Peyer's patch (tissue), 4 donors: ENCODE measurements at places on chromosomes 7 and 10.
A peak's percentile ranks its signal among the peaks of the same experiment; 100 is the strongest.

GRCh38 chr10:6271663-6272062 is 68.9 kb downstream of the PFKFB3 start:
- no peak for DNase-seq

DNA sequence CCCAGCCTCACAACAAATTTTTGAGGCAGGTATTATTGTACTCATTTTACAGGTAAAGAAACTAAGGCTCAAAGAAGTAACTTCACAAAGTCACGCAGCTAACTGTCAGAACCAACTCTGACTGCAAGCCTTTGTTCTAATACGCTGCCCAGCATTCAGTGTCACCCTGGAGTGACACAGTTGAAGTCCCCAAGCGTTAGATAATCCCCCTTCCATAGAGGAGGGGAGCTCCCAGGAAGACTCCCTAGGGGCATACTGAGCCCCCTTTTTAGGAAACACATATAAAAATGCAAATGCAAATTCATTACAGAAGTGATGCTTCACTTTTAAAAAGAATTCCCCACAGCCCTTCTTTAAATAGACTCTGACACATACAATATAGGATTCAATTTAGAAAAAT is 101.0 kb upstream of the MACROH2A2 start:
- no peak for DNase-seq

DNA sequence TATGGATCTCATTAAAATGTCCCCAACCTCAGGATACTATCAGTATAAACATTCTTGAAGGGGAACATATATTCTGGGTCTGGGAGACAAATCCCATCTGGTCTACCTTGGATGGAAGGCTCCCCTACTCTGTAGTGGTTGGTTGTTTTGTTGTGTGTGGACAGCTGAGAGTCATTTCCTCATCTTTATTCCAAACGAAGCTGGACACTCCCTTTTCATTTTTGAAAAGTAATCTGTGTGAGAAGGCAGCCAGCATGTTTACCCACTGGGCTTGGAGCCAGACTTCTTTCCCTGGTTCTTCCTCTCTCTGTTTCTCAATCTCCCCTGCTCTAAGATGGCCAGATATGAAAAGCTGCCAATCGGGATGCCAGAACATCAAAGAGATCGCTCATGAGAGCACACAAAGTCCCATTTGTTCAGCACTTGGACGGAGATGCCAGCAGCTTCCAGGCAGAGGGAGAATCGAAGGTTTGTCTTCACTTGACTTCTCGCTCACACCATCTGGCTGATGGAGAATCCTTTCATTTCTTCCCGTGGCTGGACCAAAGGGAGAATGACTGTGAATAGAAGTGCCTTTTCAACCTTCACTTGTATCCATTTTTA is 108.1 kb upstream of the AGR3 start:
- peak; percentile 47 for DNase-seq

- no peak for DNase-seq
Measured at GRCh38 chr10:102757323-102757722, 13.6 kb downstream of the WBP1L start.

DNA sequence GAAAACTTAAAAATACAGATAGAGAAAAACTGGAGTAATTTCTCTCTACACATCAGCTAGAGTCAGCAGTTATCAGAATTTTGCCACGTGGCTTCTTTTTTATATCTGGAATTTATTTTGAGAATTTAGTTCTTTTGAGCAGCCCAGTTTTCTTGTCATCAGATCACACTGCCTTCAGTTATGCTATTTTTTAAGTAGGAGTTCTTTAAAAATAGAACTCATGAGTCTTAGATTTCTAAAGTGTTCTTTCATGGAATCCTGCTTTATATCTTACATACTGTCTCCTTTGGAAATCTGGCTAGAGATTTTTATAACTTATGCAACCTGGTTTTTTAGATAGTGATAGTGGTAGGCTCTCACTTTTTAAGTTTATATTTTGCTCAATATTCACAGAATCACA is 24.2 kb downstream of the AGR2 start:
- DNase-seq = no peak

GRCh38 chr10:113802997-113803396 is 50.9 kb downstream of the DCLRE1A start:
- DNase-seq = no peak

DNA sequence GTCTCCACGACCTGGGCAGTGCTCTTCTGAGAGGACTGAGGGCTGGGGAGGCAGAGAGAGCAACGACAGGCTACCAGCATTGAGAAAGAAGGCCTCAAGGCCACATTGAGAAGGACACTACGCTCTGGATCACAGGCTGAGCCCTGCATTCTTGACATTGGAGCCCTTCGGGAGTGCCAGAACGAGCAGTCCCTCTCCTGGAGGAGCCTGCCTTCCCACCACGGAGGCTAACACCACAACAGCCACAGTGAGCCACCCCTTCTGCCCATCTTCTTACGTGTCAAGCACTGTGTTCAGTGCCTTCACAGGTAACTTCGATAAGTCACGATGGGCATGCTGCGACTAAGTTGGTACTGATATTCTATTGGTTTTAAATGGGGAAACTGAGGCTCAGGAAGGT is 267.8 kb downstream of the RPS24 start:
- no peak for DNase-seq

DNA sequence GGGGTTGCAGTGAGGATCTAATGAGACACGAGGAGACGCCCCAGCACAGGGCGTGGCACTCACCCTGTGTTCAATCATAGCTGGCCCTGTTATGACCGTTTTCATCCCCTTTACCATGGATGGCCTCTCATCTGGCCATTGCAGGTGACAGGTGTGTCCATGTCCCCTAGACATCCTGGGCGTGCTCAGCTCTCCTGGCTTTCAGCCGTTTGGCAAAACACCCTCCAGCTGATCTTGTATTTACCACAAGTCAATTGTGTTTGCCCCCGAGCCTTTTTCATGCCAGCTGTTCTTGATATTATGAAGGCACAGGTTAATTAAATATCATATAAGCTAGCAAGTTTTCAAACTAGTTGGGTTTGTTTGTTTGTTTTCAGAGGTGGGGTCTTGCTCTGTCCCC is 97.1 kb downstream of the CHST15 start:
- peak; percentile 15 for DNase-seq

DNA sequence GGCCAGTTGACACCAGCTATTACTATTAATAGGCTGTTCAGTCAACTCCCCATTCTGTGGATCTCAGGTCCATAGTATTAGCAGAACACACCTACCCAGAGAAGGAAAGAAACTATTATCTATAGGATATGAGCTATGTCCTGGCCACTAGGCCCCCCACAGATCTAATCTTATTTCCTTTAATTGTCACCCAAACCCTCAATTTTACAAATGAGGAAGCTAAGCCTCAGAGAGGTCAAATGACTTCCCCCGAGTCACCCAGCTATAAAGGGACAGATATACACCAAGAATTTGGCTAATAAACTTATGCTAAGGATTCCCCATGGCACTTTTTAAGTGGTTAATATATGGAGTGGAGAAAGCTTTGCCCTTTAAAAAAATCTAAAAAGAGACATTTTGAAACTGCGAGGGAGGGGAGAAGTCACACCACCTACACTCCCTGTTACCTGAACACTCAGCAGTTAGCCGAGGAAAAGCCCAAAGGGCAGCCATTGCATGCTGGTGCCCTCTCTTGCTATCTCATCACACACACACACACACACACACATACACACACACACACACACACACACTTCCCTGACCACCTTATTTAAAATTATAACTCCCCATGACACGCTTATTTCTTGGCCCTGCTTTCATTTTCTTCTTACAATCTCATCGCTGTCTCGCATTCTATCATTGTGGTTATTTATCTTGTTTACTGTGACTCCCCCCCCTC is 157.0 kb upstream of the ADO start:
- no peak for DNase-seq

DNA sequence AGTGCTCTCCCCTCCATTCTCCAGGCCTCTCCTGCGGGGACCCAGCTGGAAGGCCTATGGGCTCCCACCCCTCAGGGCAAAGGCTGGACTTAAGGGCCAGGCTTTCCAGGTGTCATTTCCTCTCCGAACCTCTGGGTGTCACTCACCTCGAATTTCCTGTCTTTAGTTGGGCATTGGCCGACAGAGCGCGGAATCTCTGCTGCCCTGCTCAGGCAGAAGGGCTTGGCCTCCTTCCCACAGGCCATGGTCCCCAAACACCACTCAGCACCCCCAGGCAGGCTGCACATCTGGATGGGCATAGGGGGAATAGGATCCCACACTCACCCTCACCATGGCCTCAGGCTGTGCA is 212.9 kb downstream of the CCSER2 start:
- no peak for DNase-seq

GRCh38 chr7:38394660-38395059 is 121.2 kb upstream of the TARP start:
- DNase-seq = no peak

DNA sequence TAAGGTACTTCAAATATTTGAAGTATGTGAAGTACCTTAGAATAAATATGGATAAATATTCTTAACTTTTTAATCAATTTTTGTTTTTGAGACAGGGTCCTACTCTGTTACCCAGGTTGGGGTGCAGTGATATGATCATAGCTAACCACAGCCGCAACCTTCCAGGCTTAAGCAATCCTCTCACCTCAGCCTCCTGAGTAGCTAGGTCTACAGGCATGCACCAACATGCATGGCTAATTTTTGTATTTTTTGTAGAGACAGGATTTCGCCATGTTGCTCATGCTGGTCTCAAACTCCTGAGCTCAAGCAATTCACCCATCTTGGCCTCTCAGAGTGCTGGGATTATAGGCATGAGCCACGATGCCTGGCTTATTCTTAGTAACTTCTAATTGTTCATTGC is 119.4 kb upstream of the KAT6B start:
- no peak for DNase-seq

DNA sequence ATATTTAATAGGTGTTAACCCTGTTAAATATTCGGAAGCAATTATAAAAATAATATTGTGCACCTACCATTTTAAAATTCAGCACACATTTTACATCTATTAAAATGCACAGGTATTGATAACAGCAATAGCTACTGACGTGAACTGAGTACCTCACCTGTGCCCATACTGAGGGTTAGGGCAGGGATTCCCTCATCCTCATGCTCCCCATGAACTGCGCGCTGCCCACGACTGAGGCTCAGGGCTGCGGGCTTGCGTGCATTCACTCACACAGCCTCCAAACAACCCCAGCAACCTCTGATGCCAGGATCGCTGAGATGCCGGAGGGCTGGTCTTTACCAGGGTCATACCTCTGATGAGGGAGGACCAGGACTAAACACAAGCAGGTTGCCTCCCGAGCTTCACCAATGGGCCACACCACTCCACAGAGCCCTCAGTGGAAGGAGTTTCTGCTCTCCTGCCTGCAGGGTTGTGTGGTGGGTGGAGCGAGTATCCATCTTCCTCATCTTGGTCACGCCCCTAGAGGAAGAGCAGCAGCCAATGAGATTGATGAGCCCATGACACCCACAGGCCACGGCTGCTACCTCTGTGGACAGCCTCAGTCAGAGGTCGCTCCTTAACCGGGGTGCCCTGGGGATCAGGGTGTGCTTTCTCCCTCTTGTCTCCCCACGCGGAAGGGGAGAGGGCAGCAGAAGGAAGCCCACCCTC is 478.3 kb downstream of the TNS3 start:
- DNase-seq = no peak

GRCh38 chr7:113159746-113160339 is 41.5 kb upstream of the SMIM30 start:
- no peak for DNase-seq

GRCh38 chr10:62632071-62632809 is 172.3 kb upstream of the ADO start:
- DNase-seq = peak; percentile 77

- DNase-seq = no peak
Measured at GRCh38 chr10:102812231-102812876, 24.9 kb downstream of the CYP17A1 start.
